ENCODE measurements at places on chromosomes 3 and 15.
A peak's percentile ranks its signal among the peaks of the same experiment; 100 is the strongest.

DNA sequence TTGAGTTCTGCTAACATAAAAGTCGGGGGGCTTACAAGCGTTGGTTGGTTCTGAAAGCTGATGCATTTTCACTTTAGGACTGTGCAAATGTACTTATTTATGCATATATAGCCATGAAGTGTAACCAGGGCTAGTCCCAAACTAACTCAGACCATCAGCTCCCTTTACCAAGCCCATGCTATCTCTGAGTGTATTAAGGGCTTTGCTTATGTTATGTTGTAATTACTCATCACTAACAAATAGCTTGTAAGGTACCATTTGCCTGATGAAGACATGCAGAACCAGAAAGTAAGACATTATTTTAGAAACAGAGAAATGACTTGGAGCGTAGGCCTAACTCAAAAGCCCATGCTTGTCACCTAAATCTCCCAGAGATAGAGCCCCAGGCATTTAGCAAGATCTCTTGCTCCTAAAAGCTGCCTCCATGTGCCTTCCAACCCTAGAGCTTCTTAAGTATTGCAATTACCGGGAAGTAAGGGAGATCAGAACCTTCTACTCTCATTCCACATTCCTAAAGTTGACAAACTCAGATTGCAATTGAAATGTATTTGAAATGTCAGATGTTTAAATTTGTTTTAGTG is 362.9 kb upstream of the RBMS3 start:
- no peak for DNase-seq

- no peak for DNase-seq
Measured at GRCh38 chr3:196320137-196320536, 2.1 kb upstream of the DYNLT2B start.

DNA sequence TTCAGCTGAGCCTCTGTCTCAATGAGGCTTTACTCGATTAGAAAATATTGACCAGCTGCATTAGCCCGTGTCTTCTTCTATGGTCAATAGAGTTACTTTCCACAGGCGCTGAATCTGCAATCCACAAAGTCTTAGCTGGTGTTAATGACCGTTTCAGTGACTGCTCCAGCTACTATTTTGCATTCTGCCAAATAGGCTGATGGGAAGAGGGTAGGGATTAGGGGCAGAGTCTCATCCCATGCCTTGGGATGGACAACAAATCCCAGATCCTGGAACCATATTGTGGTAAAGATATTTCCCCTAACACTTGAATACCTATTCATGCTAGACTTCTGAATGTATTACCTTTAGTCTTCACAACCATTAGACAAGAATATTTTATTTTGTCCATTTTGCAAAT is 29.5 kb upstream of the MAGI1 start:
- no peak for DNase-seq

DNA sequence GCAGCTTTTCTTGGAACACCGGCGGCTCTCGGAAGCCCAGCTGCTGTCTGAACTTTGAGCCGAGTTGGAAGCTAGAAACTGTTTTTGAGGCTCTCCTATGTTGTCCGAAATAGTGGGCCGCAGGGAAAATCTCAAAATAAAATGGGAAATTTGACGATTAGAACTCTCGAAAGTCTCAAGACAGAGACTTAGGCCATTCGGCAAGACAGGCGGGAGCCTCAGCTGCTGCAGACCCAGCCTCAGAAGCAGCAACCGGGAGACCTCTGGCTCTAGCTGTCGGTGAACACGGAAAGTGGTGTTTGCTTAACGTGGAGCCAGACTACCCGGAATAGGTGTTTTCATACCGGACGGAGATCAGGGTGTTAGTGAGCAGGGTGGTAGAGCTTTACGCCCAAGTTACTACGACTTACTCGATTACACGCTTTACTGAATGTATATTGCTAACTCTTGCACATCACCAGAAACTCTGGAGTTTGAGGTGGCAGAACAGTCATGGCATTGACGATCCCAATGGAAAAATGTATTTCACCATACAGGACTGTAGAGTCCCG is 357 bp upstream of the MAN2C1 start:
- no peak for DNase-seq

- peak; percentile 51 for DNase-seq
Measured at GRCh38 chr3:190883973-190884832, 21.7 kb upstream of the GMNC start.

- no peak for DNase-seq
Measured at GRCh38 chr3:171255236-171255806, 204.9 kb downstream of the TNIK start.

DNA sequence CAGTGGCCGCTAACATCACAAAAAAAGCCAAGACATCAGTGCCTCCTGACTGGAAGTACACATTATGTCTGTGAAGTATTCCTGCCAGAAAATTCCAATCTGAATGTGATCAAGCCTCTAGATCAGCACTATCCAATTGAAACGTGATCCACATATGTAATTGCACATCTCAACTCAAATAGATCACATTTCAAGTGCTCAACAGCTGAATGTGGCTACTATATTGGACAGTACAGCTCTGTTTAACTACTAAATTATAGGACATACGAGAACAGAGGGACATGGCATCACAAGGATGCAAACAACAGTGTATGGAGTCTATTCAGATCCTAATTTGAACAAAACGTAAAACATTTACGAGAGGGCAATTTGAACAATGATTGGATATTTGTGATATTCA is 542 bp upstream of the UBAP1L start:
- no peak for DNase-seq

DNA sequence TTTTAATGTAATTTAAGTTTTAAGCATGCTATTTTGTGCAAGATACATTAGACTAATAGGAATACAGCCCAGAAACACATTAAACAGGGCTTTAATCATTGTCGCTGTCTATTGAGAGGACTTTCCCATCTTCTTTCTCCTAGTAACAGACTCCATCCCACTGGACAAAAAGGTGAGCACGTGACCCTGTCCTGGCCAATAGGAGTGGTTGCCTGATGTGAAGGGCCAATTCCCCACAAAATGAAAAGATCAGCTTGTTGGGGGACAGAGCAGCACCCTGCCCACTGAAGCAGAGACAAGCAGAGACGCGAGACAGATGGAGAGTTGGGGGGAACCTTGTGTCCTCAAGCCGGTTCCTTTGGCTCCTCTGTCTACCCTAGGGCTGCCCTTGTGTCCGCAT is 21.2 kb downstream of the CRYGS start:
- DNase-seq = no peak

GRCh38 chr15:94370206-94370935 is 139.0 kb downstream of the MCTP2 start:
- no peak for DNase-seq

DNA sequence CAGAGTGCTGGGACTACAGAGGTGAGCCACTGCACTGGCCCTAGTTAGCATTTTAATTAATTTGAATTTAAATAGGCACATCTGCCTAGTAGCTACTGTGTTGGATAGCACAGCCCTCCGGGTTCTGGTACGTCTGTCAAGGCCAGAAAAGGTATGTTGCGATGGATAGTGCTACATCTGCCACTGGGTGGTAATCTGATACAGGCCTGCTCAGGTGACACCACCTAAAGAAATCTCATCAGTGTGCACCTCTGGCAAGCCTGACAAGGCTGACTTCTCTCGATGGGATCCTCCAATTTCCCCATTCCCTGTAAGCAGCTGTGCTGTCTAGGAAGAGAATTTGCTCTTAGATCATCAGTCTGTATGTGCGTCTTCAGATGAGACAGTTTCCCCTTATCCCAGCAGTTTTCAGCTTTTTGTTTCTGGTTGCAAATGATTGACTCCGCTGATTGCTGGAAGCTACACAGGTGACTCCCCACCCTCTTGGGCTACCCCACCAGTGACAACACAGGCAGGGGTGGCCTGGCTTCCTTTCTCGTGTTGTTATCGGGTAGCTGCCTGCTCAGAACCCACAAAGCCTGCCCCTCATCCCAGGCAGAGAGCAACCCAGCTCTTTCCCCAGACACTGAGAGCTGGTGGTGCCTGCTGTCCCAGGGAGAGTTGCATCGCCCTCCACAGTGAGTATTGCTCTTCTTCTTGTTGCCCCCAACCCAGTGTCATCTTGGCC is at the start of gene CCR9:
CCR9 (plus strand) TSS at position 565 of the 727 bp plus-strand sequence. CDS start 8,391 bp downstream, outside the sequence.
- no peak for DNase-seq

GRCh38 chr3:71241981-71242560 is 341.5 kb downstream of the FOXP1 start:
- DNase-seq = no peak

GRCh38 chr15:90035840-90036230 is 34.7 kb downstream of the ZNF710 start:
- no peak for DNase-seq
